Mucosa of gallbladder (tissue), 1 donor: ENCODE measurements at places on chromosomes 12 and 14. TPM values are rescaled to one million over a fixed set of nuclear protein-coding genes. Genes with fewer than 3 reads are reported as not detected.

The FLRT2 gene
- 20.5 TPM for total RNA-seq

The SLC2A14 gene
- total RNA-seq: 1.1 TPM

The PTPRB gene
- 26.0 TPM for total RNA-seq

The CLSTN3 gene
- total RNA-seq: 40.6 TPM

The GRIN2B gene
- total RNA-seq: 0.03 TPM

The TMEM30B gene
- 97.8 TPM for total RNA-seq

The BHLHE41 gene
- 99.6 TPM for total RNA-seq

The GLI1 gene
- 6.2 TPM for total RNA-seq

The KRT7 gene
- 335 TPM for total RNA-seq

The EPYC gene
- total RNA-seq: not detected

The PTHLH gene
- 103 TPM for total RNA-seq

The LIN52 gene
- 9.5 TPM for total RNA-seq

The WDR20 gene
- 33.7 TPM for total RNA-seq

The DHRS2 gene
- 0.43 TPM for total RNA-seq

The TRIM9 gene
- 31.2 TPM for total RNA-seq

The ASCL1 gene
- total RNA-seq: not detected

The CCDC184 gene
- 5.2 TPM for total RNA-seq

The SERPINA12 gene
- not detected for total RNA-seq

The MUCL1 gene
- not detected for total RNA-seq

The ABCD2 gene
- total RNA-seq: 0.63 TPM

The AMN1 gene
- total RNA-seq: 8.9 TPM

The COQ6 gene
- 25.3 TPM for total RNA-seq

The CCDC177 gene
- total RNA-seq: not detected

The FSCB gene
- total RNA-seq: not detected

The PTCSC3 gene
- total RNA-seq: not detected

The C1RL gene
- total RNA-seq: 49.6 TPM

The PRIMA1 gene
- total RNA-seq: 5.0 TPM

The RAB3IP gene
- total RNA-seq: 42.4 TPM

The PLEKHG7 gene
- 0.29 TPM for total RNA-seq

The AMN gene
- 204 TPM for total RNA-seq

The ZNF891 gene
- total RNA-seq: 2.6 TPM

The MANSC4 gene
- not detected for total RNA-seq

The CD9 gene
- total RNA-seq: 139 TPM

The KDM5A gene
- 75.2 TPM for total RNA-seq

The MAP1LC3B2 gene
- 0.46 TPM for total RNA-seq

The PAPLN gene
- total RNA-seq: 17.3 TPM

The HNF1A gene
- total RNA-seq: 12.0 TPM

The RASSF9 gene
- total RNA-seq: 1.9 TPM

The PLEKHH1 gene
- total RNA-seq: 35.6 TPM

The LTB4R2 gene
- 6.1 TPM for total RNA-seq

The PRKCH gene
- total RNA-seq: 28.5 TPM

The PPP4R4 gene
- 1.4 TPM for total RNA-seq

The EP400 gene
- total RNA-seq: 42.5 TPM

The MSRB3 gene
- 95.3 TPM for total RNA-seq

The MYF6 gene
- not detected for total RNA-seq

The PRKD1 gene
- 20.3 TPM for total RNA-seq

The CPNE6 gene
- total RNA-seq: 2.2 TPM

The CCDC60 gene
- not detected for total RNA-seq

The LMO3 gene
- 8.1 TPM for total RNA-seq

The MEG3 gene
- 132 TPM for total RNA-seq

The KRT73 gene
- total RNA-seq: not detected

The M6PR gene
- 139 TPM for total RNA-seq

The OTOGL gene
- 0.20 TPM for total RNA-seq

The LGALS3 gene
- 256 TPM for total RNA-seq
